GM12891 (cell line): ENCODE measurements at places on chromosomes 13 and 19.

DNA sequence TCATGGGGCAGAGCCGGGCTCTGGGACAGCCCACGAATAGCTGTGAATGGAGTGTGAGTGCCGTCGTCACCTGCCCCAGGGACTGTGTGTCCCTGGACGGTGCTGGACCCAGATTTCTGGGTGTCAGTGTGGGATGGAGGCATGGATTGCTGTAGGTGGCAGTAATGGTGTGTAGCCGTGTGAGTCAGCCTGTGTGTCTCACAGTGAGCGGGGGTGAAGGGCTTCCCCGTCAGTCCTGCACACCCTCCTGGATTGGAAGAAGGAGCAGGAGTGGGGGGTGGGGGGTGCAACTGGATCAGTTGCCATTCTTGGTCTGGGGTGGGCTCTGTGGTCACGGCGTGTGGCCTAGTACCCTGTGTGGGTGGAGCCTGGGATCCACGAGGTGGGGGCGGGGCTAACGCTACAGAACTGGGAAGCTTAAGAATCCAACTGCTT lies 6.5 kb upstream of the LTBP4 start:
- no peak for DNase-seq

- DNase-seq: no peak
Measured at GRCh38 chr13:94431987-94432386, 47.5 kb downstream of the DCT start.

DNA sequence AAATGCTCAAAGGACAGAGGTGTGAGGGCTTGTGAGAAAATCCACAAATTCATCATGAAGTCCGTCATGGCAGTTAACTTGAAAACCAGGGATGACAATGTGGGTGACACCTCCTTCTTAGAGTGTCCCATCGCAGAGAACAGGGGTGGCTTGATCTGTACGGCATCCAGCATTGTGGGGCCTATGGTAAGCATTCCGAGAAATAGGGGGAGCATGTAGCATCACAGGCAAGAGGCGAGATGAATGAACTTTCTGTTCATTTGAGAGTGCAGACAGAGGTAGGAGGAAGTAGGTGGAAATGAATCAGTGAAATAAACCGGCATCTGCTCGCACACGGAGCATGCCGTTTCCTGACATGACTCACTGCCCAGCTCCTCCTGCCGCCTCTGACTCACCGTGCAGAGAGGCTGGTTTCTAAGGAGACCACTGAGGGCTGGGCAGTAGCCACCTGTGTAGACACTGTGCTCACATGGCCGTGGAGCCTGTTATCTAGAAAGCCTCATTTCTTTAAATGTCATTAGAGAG lies 339.0 kb downstream of the RFC3 start:
- DNase-seq: peak; percentile 28

- DNase-seq: no peak
Measured at GRCh38 chr19:30361107-30361447, 11.1 kb upstream of the ZNF536 start.

- DNase-seq: no peak
Measured at GRCh38 chr13:66563076-66563475, 667.1 kb downstream of the PCDH9 start.

DNA sequence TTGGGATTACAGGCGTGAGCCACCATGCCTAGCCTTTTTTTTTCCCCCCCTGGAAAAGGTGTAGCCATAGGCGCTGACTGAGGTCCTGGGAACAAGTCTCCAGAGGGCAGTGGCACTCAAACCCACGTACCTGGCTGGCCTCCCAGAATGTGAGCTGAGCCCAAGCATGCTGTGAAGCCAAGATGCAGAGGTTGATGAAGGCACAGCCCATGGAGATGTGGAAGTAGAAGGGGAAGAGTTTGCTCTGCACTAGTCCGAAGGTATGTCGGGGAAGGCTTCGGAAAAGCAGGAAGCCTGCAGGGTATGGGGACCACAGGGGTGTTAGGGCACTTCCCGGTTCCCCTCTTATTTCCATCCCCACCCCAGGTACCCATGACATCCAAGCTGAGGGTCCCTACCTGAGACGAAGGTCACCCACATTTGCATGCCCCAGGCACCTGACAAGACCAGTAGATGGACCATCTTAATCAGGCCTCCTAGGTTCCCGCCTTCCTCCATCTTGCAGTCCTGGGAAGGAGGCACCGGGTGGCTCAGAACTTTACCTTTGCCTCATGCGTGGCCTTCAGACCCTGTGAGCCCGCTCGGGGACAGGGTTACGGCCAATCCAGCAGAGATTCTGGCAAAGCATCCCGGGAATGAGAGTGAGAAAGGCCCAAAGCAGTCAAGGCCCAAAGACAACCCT lies 805 bp downstream of the TMEM205 start:
- no peak for DNase-seq

DNA sequence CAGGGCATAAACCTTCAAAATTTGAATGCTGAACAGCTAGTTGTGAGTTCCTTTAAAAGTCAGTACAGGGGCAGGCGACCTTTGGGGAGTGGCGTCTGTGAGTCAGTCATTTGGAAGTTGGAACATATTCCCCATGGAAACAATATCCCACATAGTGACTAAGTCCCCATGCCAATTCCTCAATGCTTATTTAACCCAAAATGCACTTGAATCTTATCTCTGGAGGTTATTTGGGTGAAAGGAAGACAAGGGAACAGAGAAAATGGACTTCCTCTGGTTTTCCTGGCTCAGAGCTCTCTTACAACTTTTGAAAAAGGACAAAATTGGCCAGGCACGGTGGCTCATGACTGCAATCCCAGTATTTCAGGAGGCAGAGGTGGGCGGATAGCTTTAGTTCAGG lies 479.2 kb upstream of the NBEA start:
- DNase-seq: no peak

GRCh38 chr13:107867701-107868661 lies 347.4 kb downstream of the LIG4 start:
- no peak for DNase-seq

DNA sequence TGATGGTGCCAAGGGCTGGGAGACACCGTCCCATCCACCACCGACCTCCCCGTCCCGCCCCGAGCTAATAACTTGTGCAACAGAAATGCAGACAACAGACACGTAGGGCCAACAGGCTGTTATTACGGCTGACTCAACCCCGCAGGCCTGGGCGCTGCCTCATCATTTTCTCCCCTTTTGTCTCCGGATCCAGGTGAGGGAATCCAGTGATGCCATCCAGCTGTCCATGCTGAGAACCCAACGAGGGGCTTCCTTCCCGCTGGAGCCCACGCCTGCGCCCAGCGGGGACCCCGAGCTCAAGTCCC lies 6.4 kb upstream of the DIRAS1 start:
- no peak for DNase-seq

DNA sequence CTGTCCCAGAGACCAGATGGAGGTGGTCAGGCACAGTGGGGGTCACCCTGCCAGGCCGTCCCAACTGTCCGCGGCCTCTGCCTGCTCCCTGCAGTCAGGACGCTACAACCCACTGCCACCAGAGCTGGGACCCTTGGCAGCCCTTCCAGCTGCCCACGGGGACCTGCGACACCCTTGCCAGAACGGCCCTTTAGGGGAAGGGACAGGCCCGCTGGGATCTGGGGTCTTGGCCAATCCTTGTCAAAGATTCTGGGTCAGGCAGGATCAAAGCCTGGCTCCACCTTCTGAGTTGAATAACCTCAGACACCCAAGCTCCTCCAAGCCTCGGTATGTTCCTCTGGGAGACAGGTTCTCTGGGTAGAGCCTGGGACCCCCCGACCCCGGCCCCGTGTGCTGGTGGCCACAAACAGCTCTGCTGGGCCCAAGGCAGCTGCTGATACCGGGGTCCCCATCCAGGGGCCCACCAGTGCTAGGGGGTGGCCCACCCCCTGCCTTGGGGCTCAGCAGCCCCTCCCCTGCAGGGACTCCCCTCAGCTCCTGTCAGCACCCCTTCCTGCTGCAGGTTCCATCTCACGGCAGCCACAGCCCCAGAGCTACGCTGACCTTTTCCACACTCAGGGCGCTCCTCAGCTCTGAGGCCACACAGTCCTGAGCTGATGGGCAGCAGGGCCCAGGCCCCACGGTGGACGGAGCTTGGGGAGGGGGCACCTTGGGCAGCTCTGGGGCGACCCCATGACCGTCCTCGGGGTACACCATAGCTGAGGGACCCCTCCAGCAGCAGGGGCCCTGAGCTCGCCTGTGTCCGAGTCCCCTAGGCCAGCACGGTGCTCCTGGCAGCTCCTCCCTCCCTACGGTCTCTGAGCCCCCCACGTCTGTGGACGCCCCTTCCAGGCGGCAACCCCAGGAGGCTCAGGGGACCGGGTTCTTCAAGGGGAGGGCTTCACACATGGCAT lies 18.4 kb downstream of the SBNO2 start:
- DNase-seq: no peak

DNA sequence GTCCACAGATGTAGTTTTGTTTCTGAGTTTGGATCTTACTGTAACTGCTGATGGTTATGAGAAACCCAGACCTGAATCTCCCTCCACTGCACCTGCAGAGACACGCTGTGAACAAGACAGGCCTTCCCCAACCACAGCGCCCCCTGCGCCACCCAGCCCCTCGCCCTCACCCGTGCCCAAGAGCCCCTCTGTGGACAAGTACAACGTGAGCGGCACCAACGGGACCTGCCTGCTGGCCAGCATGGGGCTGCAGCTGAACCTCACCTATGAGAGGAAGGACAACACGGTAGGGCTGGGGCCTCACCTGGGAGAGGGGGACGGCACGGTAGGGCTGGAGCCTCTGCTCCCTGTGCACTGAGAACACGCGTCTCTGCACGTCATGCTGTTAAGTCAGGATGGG lies 22.3 kb downstream of the LAMP1 start:
- DNase-seq: no peak

- DNase-seq: peak; percentile 32
Measured at GRCh38 chr13:48562296-48563066, 29.6 kb upstream of the RCBTB2 start.

DNA sequence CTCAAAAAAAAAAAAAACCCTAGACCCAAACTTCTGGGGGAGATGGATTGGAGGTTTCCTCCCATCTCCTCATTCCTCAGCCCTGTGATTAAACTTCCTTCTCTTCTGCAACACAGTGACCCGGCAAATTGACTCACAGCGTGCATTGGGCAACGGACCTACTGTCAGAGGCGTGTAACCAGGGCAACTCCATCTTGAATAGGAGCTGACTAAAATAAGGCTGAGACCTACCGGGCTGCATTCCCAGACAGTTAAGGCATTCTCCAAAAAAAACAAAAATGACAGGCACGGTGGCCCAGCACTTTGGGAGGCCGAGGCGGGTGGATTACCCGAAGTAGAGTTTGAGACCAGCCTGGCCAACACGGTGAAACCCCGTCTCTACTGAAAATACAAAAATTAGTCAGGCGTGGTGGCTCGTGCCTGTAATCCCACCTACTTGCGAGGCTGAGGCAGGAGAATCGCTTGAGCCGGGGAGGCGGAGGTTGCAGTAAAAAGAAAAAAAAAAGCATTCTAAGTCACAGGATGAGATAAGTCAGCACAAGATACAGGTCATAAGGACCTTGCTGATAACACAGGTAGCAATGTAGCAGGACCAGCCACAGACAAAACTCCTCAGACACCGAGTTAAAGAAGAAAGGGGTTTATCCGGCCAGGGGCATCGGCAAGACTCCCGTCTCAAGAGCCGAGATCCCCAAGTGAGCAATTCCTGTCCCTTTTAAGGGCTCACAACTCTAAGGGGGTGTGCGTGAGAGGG lies 5.4 kb upstream of the NLRP7 start:
- DNase-seq: no peak

DNA sequence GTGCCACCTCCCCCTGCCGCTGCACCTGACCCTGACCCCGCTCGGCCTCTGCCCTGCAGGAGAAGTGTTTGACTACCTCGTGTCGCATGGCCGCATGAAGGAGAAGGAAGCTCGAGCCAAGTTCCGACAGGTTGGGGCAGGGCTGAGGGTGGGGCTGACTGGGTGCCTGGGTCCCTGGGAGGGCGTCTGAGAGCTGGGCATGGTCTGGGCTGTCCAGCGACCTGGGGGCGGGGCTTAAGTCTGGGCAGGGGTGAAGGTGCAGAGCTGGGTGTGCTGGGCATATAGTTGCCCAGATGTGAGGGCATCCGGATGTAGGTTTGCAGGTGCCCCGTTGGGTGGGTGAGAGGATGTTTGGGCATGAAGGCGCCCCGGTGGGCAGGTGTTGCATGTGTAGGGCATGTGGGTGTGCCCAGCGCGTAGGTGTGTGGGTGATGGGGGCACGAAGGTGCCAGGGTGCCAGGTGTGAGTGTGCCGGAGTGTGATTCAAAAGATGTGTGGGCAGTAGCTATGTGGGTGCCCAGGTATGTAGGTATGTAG lies 13.8 kb downstream of the MARK4 start:
- DNase-seq: no peak

GRCh38 chr19:38837656-38838121 lies 6.1 kb upstream of the ECH1 start:
- DNase-seq: no peak
